Glomerular endothelial cell (primary cell): ENCODE measurements at places on chromosomes 7 and 10.

- DNase-seq = no peak
These were observed 128.9 kb downstream of the SNX10 start for GRCh38 chr7:26420422-26421019.

GRCh38 chr7:101129603-101130117 is 2.8 kb downstream of the SERPINE1 start:
- no peak for DNase-seq

GRCh38 chr10:34723750-34724149 is 91.3 kb downstream of the PARD3 start:
- no peak for DNase-seq

- DNase-seq = peak; percentile 95
These were observed 12.7 kb upstream of the MACC1 start for GRCh38 chr7:20229646-20230500.

GRCh38 chr7:105315357-105315756 is 73.4 kb downstream of the SRPK2 start:
- DNase-seq = no peak
